ENCODE measurements at places on chromosomes 16 and 17.

GRCh38 chr16:89375686-89376085 is 114.7 kb downstream of the ANKRD11 start:
- no peak for DNase-seq

DNA sequence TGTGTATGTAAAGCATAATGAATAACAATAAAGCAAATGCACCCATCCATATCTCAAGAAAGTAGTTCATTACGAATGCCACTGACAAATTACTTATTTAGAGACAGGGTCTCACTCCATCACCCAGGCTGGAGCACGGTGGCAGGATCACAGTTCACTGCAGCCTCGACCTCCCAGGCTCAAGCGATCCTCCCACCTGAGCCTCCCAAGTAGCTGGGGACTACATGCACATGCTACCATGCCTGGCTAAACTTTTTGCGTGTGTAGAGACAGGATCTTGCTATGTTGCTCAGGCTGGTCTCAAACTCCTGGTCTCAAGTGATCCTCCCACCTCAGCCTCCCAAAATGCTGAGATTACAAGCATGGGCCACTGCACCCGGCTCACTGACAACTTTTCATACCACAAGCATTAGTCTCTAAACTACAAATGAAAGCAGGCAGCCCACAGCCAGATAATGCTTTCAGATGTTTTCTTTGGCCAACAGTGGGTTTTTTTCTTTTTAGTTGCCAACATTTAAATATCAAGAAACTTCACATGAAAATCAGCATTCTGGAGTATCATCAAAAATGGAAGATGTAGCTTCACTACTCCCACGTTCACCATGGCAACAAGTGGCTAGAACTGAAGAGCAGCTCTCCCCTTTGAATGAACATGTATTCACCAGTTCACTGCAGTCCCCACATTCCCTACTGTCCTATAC is 7.7 kb downstream of the ARHGAP17 start:
- DNase-seq = no peak

- no peak for DNase-seq
These were observed 10.6 kb upstream of the TMIGD1 start for GRCh38 chr17:30344283-30345088.

DNA sequence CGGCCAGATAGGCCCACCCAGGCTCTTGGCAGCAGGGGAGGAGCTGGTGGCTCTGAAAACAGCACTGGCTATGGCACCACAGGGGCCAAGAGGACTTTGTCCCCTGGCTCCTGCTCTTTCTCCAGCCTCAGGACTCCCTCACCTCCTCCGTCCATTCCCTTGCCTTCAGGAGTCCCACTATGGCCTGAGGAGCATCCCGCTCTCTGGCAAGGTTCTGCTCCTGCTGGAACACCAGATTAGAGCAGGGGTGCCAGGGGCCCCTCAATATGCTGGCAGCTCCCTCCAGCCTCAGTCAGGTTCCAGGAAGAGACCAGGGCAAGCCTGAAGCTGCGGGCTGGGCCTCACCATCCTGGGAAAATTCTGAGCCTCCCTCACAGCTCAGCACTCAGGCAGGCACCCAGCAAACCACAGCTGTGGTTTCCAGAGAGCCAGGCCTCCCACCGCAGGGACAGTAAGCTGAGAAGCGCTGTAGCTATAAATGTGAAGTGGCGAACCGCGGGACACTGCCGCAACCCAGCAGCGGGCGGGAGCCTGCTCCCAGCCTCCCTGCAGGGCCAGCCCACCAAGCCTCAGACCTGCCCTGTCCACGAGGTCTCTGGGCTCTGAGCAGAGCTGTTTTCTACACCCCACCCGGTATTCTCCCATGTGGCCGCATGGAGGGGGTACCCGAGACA is 25.7 kb downstream of the C17orf100 start:
- DNase-seq = peak; percentile 70

- DNase-seq = no peak
These were observed 2.8 kb downstream of the DNAJA3 start for GRCh38 chr16:4428500-4428899.

DNA sequence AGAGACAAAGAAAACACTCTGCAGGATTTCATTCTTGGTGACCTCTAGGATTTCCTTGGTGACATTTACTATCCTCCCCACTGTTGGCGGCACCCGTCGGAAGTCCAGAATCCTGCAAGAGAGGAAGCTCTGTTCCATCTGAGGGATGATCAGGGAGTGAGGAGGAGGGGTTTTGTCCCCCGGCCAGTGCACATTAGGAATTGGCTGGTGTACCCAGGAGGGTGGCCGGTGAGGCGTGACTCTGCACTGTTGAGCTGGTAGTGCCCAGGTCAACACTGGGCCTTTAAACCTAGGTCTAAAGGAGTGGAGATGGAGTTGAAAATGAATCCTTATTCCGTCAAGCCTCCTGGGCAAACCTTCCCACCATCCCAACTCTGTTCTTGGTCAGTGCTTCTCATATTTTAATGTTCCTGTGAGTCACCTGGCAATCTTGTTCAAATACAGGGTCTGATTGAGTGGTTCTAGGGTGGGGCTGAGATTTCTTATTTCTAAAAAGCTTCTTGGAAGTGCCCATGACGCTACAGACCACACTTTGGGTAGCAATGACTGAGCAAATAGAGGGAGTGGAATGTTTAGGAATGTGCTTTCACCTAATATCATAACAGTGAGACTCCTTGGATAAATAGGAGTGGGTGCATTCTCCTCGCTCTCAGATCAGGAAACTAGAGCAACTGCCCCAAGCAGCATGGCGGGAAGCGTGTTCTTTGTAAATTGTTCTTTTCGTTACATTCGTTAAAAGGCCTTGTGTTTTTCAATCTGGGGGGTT is 30.7 kb downstream of the PRKAR1A start:
- no peak for DNase-seq

GRCh38 chr17:48241131-48241591 is 133.6 kb downstream of the SNX11 start:
- no peak for DNase-seq

- DNase-seq = no peak
These were observed 212.5 kb upstream of the CPHXL start for GRCh38 chr16:75938818-75939217.

- no peak for DNase-seq
These were observed 17.7 kb downstream of the USP10 start for GRCh38 chr16:84717484-84717883.

GRCh38 chr16:57341441-57342303 is 16.9 kb upstream of the CCL22 start:
- DNase-seq = no peak

DNA sequence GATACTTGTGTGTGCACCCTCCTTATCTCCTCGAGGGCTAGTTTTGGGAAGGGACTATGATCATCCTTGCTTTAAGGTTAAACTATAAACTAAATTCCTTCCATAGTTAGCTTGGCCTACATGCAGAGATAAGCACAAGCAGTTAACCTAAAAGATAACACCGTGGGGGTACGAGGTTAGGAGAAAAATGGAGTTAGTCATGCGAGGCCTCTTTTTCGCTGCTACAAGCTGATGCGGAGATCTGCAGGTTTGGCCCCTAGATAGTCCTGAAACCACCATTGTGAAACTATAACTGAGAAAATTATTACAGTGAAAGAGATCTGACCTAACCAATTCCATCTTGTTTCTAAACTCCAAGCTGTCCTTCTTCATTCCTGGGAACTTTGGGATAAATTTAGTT is 113.7 kb upstream of the ZKSCAN2 start:
- DNase-seq = no peak

- DNase-seq = no peak
These were observed 11.1 kb downstream of the ABR start for GRCh38 chr17:1168533-1169220.

DNA sequence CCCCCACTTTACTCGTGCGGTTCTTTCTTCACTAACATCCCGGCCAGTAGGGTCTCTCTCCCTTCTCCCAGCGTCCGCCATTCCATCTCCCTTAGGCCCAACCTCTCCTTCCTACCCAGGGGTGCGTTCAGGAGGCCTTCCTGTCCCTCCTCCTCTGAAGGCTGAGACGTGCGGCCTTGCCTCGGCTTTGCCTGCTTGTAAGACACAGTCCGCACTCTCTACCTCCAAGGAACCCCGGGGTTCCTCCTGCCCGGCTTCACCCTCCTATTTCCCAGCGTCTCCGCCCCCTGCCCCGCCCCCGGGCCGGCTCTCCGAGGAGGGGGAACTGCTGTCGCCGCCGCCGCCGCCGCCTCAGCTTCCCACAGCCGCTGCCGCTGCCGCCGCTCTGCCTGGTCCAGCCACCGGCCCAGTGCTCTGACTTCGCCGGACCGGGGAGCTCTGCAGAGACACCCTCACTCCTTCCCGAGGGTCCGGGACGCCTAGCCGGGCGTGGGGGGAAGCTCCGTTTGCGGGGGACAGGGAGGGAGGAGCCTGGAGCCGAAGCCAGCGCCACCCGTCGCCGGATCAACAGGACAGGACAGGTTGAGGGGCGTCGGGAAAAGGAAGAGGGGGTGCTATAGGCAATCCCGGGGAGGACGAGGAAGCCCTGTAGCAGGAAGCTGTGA is 1.2 kb upstream of the FGF11 start:
- no peak for DNase-seq

- no peak for DNase-seq
These were observed 134.2 kb downstream of the MGAT5B start for GRCh38 chr17:77002103-77003045.

DNA sequence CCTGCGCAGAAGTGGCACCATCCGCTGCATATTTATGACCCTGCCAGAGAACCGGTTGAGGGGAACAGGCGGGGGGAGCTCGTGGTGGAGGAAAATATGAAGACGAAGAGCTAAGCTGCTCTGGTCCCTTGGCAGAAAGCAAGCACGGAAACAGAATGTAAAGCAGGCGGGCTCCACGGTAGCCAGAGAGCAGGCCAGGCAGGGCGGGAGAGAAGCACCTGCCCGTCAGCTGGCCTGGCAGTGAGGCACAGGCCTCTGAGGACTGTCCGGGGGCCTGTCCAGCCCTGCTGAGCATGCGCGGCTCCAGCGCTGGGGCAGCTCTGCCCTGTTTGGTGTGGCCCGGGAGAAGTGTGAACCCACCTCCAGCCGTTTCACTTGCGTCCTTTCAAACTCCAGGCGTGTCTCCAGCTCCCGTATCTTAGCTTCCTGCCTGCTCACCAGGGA is 46.7 kb downstream of the PIPOX start:
- DNase-seq = no peak

- DNase-seq = no peak
These were observed 62.1 kb upstream of the ADAMTS18 start for GRCh38 chr16:77496934-77497333.

GRCh38 chr17:12896180-12896785 is 107.0 kb downstream of the ARHGAP44 start:
- DNase-seq = no peak

- DNase-seq = peak; percentile 75
These were observed 2.0 kb downstream of the NPTX1 start for GRCh38 chr17:80474231-80474960.

DNA sequence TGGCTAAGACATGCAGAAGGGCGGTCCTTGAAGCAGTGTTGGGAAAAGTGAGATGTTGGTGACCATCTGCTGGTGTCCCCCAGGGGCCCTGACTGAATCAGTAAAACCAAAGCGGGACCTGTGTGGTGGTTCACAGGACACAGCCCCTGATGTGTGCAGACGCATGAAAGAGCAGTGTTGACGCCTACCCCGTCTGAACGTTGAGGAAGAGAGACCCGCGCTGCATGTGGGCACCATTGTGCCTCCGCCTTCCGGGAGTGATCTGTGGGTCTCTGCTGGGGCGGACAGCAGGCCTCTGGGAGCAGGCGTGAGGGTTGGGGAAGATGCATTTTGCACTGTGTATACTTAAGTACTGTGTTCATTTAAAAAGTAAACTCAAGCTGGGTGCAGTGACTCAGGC is 31.6 kb downstream of the MGRN1 start:
- DNase-seq = no peak

- DNase-seq = no peak
These were observed 2.5 kb downstream of the KIF19 start for GRCh38 chr17:74328487-74328886.

DNA sequence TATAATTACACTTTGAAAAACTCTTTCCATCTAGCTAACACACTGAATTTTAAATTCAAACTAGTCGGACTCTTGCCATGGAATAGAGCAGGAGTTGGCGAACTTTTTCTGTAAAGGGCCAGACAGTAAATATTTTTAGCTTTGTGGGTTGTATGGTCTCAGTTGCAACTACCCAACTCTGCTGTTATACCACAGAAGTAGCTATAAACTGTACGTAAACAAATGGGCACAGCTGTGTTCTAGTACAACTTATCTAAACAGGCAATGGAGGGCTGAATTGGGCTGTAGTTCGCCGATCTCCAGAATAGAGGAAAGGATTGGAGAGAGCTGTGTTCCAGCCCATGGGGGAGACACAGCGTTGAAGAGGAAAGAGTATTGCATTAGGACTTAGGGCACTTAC is 8.7 kb downstream of the CNTROB start:
- DNase-seq = no peak

DNA sequence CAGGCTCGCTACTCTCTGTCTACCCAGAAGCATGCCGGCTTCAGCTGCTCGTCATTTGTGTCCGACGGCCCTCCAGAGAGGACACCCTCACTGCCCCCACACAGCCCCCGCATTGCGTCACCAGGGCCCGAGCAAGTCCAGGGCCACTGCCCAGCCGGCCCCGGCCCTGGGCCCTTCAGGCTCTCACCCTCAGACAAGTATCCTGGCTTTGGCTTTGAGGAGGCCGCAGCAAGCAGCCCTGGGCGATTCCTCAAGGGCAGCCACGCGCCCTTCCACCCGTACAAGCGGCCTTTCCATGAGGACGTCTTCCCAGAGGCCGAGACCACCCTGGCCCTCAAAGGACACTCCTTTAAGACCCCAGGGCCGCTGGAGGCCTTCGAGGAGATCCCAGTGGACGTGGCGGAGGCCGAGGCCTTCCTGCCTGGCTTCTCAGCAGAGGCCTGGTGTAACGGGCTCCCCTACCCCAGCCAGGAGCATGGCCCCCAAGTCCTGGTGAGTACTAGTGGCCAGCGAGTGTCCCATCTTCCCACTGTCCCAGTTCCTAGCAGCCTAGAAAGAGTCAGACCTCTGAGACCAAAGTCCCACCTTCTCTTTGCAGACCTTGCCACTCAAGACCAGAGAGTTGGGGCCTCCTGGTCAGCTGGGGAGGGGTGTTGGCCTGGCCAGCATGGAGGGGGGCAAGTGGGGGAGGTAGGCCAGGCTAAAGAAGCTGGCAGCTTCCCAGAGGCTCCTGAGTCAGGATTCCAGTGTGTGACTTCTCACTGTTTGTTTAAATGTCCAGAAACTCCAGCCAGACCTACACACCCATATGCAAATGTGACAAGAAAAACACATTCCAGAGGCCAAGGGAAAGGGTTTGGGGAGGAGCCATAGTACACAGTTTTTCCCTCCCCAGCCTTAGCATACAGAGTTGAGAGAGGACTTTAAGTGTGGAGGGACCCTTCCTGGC is 18.6 kb downstream of the FOXN1 start:
- DNase-seq = no peak

DNA sequence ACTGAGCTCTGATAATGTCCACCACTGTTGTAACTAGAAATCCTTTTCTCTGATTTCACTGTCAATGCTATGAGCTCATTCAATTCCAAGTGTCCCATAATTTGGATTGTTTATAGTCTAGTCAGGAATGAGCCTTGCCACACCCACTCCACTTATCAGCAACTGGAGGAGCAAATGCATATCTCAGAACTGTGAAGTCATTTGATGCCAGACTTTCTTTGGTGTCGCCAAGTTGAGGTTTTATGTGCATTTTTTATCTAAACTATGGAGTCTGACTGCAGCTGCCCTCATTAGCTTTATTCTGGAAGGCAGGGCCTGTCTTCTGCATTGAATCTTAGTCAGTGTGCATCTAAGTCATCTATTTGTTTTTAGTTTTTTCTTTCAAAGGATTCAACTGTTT is 361.3 kb downstream of the PMP22 start:
- no peak for DNase-seq

Data from HEK293T (cell line).